ENCODE measurements at places on chromosomes 16 and 17. TPM values are rescaled to one million over a fixed set of nuclear protein-coding genes. Genes with fewer than 3 reads are reported as not detected.

Gene CBFA2T3
- total RNA-seq = 5.6 TPM

DNA sequence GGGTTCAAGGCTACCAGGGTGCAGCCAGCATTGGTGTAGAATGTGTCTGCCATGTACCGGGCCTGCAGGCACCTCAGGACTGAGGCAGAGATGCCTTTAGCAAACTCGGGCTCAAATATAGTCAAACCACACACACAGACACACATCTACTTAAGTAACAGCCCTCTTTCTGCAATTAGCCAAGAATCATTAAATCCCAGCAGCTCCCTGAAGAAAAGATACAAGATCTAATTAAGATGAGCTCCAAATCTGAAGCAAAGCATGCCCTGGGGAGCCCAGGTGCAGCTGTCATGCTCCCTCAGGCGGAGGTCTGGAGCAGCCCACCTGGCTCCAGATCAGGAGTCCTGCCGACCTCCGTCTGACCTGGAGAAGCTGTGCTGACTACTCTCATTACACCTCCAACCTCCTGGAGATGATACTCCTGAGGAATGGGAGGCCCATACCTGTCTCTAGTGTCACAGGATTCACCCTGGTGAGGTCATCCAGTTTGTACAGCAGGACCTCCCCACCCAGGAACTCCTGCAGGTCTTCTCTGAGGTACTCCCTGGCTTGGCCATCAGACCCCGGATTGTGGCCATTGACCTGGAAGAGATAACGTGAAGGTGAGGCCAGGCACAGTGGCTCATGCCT, 6.9 kb downstream of the MYO19 start:
- DNase-seq = no peak

Gene GLTPD2
- not detected for total RNA-seq

DNA sequence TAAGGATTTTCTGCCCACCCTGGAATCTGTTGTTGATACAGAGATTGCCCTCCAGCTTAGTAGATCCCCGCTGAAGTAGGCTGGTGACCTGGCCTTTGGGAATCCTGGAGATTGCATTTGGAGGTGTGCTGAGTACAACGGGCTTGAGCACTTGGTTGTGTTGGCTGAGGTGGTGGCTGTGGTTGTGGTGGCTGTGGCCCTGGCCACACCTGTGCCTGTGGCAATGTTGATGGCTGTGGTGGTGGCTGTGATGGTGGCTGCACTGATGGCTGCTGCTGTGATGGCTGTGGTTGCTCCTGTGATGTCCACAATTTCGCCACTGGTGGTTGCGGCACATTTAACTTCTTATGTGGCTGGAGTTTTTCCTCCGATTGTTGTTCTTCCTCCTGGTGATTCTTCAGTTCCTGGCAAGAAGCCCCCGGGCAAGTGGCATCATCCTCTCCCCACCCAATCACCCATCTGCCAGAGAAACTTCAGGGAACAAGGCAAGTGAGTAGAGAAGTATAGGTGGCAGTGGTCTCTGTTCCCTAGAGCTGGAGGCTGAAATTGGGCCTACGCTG, 4.2 kb downstream of the CCDC200 start:
- DNase-seq = no peak

Gene CDC6
- 1.8 TPM for total RNA-seq

DNA sequence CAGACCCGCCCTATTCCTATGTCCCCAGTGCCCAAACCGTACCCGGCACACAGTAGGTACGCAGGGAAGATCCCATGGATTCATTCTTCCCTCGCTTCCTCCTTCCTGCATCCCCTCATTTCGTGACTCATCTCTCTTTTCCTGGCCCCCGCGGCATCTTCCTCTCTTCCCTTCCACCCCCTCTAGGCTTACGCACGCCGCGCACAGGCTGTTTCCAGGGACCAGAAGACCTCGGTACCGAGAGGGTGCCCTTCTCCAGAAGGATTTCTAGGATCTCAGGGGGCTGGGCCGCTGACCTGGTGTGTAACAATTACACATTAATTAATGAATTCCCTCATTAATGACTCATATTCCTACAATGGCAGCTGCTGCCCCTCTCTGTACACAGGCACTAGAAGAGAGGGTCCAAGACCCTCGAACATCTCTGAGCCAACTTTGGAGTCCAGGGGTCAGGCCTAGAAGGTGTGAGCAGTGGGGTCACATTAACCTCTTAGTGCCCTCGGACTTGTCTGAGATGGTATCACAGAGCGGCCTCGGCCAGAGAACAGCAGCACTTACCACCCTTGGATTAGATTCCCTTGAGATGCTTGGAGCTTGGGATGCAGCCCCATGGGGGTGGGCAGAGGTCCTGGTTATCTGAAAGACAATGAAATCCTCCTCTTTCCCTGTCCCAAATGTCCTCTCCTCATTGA, 16.8 kb upstream of the PLLP start:
- DNase-seq = peak; percentile 69

Gene ZPBP2
- not detected for total RNA-seq

DNA sequence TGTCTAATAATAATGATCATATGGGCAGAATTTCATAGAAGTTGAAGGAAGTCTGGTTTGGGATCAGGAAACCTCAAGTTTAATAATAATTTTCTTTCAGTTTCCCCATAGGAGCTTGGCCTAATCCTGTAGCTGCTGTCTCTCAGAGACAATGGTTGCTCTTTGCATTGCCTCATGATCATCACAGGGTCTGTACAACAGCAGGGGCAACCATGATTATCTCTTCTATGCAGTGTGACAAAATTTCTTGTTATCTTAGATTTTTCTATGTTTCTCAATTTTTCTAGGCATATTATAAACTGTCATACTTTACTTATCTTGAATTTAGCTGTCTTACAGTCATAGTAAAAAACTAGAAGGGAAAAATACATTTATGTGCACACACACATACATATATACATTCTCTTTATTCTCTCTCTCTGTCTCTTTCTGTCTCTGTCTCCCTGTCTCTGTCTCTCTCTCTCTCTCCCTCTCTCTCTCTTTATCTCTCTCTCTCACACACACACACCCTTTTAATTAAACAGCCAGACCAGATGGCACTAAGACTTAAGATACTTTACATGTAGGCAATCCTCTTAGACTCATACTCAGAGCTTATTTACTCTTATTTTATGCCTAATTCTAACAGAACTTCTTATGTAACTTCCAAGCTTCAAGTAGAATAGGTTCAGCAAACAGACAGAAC, 30.5 kb downstream of the SMIM36 start:
- DNase-seq = no peak

GRCh38 chr17:7283471-7284216, 2.1 kb downstream of the SLC2A4 start:
- DNase-seq = no peak

DNA sequence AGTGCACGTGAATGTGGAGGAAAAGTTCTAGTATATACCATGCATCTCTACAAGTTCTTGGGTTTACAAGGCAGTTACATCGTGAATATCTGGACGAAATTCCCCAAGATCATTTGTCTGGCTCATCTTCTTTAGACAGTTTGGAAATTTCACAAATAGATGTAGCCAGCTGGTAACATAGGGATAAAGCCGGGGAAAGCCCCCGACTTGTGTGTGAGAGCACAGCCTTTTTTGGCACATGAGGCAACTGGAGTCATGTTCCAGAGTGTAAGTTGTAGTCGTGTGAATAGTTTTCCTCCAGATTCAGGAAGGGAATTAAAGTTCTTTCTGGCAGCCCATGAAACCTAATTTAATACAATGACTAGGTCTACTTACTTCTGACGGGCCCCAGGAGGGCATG, 62.3 kb downstream of the MARCHF10 start:
- no peak for DNase-seq

Gene TMEM88
- total RNA-seq = 9.0 TPM

- no peak for DNase-seq
Observed at GRCh38 chr17:28944862-28945741, 6.2 kb downstream of the PHF12 start.

- DNase-seq = peak; percentile 66
Observed at GRCh38 chr17:83195330-83196023, 116.1 kb downstream of the METRNL start.

DNA sequence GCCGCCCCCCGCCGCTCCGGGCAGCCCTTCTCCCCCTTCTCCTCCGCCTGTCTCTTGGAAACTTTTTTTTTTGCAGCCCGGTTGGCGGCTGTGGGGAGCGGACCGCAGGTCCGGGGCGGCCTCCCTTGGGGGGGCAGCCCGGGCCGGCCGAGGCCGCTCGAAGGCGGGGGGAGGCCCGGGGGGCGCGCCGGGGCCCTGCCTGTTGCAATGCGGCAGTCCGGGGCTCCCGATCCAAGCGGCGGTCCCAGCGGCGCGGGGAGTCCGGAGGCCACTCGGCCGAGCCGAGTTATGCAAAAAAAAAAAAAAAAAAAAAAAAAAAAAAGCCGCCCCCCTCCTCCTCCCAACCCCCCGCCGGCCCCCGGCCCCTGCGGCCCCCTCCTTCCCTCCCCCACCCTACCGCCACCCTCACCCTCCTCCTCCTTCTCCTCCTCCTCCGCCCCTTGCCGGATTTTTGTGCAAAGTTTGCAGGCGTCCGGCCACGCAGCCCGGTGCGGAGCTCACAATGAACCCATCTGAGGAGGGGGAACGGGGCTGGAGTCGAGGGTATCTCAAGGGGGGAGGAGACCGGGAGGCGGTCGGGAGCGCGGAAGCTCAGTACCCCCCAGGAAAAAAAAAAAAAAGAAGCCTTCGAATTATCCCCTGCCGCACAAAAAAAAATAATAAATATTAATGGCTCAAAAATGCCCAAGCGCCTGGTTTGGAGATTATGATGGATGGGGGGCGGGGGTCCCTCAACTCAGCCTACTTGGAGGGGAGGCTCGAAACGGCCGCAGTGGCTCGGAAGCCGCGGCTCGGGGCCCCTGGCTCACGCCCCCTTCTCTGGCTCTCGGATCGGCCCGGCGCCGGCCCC, at the start of gene ZNF423:
ZNF423 (minus strand) TSS at position 291 of the 850 bp plus-strand sequence. CDS start 338 bp downstream, outside the sequence.
- DNase-seq = peak; percentile 79

DNA sequence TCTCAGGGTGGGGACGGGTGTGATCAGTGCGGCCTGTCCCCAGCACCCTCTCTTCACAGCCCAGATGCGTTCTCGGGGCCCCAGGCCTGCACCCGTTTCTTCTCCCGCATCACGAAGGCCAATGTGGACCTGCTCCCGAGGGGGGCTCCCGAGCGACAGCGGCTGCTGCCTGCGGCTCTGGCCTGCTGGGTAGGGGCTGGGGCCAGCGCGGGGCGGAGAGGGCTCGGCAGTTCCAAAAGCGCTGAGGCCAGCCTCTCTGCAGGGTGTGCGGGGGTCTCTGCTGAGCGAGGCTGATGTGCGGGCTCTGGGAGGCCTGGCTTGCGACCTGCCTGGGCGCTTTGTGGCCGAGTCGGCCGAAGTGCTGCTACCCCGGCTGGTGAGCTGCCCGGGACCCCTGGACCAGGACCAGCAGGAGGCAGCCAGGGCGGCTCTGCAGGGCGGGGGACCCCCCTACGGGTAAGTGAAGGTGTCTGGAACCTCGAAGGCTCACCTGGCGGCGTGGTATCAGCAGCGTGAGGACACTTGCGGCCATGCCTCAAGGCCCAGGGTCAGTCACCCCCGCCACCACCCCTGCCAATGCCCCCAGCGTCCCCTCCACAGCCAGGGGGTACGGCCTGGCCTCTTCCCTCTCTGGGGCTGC, 4.4 kb downstream of the MSLN start:
- peak; percentile 53 for DNase-seq

Gene NOTUM
- total RNA-seq = not detected

Gene HSPB9
- total RNA-seq = not detected

Gene CAMTA2
- total RNA-seq = 39.9 TPM

Gene FAM171A2
- total RNA-seq = 3.1 TPM

- DNase-seq = no peak
Observed at GRCh38 chr17:17298108-17298507, 5.1 kb upstream of the NT5M start.

Gene GJC1
- 44.9 TPM for total RNA-seq

DNA sequence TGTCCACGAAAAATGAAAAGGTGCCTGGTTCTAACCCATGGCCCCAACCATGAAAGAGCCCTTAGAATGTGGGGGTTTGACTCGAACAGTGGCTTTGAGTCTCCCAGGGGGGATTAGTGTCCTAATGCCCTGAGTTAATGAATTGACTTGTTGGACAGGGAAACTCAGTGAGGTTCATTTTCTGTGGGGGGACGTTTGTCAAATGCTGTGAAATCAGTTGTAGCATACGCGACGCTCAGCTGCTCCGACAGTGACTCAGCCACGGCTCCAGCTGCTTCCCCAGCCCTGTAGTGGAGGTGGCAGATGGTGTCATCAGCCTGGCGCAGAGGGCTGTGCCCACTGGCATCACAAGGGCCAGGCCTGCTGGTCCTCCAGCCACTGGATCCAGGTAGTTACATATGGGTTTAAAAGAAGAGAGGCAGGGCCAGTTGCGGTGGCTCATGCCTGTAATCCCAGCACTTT, 3.9 kb upstream of the TMEM235 start:
- no peak for DNase-seq

- peak; percentile 26 for DNase-seq
Observed at GRCh38 chr17:16329519-16330271, 23.6 kb downstream of the CENPV start.

DNA sequence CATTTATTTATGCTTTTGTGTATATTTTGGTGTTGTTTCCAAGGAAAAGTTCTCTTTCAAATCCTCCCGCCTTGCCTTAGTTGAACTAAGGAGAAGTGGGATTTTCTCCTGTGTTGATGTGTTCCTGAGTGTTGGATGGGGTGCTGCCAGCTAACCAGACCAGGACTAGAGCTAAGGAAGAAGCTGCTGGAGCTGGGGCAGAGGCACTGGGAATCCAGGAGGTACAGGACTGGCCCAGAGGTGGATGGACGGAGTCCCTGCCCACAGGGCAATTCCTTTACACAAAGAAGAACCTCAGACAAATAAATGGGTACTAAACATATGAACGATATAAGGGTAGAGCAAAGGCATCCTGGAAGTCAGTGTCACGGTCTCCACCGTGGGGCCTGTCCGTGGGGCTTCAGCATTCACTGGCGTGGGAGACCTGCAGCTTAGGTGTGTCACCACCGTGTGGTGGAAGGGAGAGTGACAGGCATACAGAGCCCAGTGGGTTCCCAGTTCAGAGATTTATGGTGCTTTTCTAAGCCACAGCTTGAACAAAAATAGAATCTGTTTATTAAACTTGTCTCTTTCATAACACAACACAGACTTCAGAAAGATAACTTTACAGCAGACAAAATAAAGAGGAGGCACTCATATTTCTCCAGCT, 270.7 kb downstream of the NTN1 start:
- DNase-seq = peak; percentile 70

- no peak for DNase-seq
Observed at GRCh38 chr17:69523244-69523861, 108.9 kb downstream of the MAP2K6 start.

Gene MYH13
- total RNA-seq = not detected

Gene ARL6IP1
- total RNA-seq = 27.3 TPM

GRCh38 chr17:72077326-72077960, 43.4 kb upstream of the SOX9 start:
- no peak for DNase-seq

- peak; percentile 50 for DNase-seq
Observed at GRCh38 chr16:55703003-55704001, 47.5 kb downstream of the SLC6A2 start.

DNA sequence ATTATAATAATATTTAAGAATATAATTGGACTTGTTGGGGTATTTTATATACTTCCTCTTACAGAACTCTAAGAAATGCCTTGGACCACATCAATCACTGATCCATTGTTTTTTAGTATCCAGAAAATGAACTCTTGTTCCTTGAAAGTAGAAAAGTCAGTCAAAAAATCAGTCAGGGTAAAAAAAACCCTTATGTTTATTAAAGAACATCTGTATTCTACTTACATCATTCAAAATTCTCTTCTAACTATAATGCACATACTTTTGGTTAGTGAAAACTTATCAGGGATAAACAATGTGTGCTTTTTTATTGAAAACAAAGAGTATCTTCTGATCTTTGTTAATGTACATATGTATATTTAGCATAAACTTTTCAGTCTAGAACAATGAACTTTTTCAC, 23.5 kb upstream of the CDR2 start:
- DNase-seq = no peak

Gene SLFN14
- total RNA-seq = not detected
